ENCODE measurements at places on chromosomes 4 and X.
A peak's percentile ranks its signal among the peaks of the same experiment; 100 is the strongest.

DNA sequence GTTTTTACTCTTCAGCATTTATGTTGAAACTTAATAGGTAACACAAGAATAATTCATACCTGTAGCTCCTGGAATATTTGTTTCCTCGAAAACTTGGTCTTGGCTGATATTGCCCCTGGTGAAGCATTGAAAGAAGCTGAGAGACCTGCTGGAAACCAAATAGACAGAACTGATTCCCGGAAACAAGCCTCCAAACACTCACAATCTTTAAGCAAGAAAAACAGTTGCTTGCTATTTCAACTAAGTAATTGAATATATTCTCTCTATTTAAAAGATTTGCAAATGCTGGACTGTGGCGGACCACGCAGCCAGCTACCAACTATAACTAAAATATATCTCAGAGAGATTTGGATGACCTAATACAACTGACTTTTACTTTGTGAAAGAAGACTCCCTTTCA is 3.6 kb downstream of the PCDH18 start:
- peaks cover 35% of the 10 kb centered on the region for H3K4me1 ChIP-seq
- H3K4me3 ChIP-seq: peak overlapping the region; percentile 42
- no peaks in the 10 kb centered on the region for H3K36me3 ChIP-seq
- H3K27me3 ChIP-seq: no peaks in the 10 kb centered on the region

DNA sequence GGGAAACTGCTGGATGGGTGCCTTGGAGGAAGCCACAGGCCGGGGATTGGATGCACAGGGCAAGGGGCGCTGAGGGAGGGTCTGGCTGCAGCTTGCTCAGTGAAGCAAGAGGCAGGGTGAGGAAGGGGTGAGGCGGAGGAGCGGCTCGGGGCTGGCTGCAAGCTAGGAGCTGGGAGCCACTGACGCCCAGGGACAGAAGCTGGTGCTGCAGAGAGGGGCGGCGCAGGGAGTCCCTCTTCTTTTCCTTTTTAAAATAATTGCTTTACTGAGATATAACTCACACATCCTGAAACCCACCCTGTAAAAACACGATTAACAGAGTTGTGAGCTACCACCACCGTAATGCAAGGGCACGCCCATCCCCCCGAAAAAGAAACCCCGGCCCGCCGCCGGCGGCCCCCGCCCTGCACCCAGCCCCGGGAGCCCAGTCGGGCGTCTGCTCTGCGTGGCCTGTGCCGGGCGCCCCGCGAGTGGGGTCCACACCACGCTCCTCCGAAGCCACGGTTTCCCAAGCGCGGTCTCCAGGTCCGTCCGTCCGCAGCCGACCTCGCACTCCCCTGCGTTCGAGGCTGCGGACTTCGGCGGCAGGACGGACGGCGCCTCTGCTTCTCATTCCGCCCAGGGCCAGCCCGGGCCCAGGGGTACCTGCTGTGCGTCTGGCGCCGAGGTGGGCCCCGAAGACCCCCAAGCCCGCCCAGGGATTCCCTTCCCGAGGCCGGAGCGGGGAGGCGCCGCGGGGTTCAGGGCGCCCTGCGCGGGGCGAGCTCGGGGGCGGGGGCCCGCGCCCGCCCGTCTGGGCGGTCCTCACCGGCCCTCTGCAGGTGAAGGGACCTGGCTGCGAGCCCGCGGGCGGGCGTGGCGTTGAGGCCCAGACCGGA is 866 bp upstream of the UVSSA start:
- H3K4me3 ChIP-seq: peak overlapping the region; percentile 74
- no peaks in the 10 kb centered on the region for H3K27me3 ChIP-seq
- no peak for DNase-seq

DNA sequence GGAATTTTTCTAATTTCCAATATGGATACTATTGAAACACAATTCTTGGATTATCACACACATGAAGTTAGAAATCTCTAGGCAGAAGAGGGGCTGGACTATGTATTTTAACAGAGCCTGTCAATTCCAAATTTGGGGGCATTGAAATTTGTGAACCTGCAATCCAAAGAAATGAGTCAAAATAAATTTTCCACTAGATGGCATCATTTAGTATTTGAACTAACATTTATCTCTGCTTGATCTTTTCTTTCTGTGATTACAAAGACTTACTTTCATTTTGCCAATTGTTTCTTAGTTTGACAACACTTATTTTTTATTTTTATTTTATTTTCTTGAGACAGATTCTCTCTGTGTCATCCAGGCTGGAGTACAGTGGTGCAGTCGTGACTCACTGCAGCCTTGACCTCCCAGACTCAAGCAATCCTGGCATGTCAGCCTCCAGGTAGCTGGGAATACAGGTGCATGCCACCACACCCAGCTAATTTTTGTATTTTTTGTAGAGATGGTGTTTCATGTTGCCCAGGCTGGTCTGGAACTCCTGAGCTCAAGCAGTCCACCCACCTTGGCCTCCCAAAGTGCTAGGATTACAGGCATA is 2.7 kb upstream of the PYURF start:
- no peak overlapping the region for H3K4me3 ChIP-seq
- peaks cover under 1% of the 10 kb centered on the region for H3K36me3 ChIP-seq
- peaks cover 26% of the 10 kb centered on the region for H3K4me1 ChIP-seq
- no peaks in the 10 kb centered on the region for H3K27me3 ChIP-seq

DNA sequence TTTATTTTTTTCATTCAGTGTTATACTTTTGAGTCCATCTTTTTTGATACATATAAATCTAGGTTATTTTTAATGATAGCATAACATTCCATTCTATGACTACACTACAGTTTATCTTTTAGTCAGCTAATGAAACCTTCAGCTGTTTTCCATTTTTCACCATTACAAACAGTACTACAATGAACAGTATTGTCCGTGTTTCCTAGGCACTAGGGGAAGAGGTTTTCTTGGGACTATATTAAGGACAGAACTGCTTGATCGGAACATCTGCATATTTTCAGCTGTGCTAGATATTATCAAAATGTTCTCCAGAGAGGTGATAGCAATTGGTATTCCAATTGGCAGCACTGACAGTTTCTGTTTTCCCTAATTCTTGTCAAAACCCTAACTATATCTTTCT is 44.3 kb upstream of the HCCS start:
- H3K36me3 ChIP-seq: no peaks in the 10 kb centered on the region
- no peak for DNase-seq
- no peak overlapping the region for H3K27ac ChIP-seq
- no peak overlapping the region for H3K4me3 ChIP-seq
- H3K27me3 ChIP-seq: no peaks in the 10 kb centered on the region
- no peaks in the 10 kb centered on the region for H3K4me1 ChIP-seq

DNA sequence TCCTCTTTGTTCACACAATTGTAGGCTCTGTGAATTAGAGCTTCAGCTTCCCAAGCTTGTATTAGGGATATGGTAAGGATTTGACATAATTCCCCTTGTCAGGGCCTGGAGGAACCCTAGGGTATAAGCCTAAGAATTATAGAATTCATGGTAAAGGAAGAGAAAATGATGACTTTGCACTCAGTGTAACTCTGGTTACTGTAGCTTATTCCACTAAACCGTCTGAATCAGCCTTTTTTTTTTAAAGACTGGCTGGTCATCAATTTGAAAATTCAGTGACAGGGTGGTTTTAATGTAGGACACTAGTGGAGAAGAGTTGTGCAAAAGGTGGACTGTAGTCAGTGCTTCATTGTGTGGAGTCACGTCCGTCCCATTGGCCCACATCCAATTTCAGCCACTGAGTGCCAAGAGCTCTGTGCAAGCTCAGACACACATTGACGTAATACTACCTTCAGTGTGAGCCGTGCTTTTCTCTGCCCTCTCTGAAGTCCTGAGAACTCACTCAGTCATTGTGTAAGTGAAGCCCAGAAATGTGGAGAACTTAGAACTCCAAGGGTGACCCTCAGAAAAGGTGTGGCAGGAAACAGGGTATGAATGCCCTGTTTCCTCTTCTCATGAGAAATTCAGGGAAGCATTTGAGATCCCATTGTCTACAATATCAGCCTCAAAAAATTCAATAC is 449.8 kb downstream of the C4orf33 start:
- no peak overlapping the region for H3K4me3 ChIP-seq
- no peaks in the 10 kb centered on the region for H3K36me3 ChIP-seq
- DNase-seq: peak; percentile 36
- no peaks in the 10 kb centered on the region for H3K27me3 ChIP-seq
- no peak overlapping the region for H3K27ac ChIP-seq
- no peaks in the 10 kb centered on the region for H3K4me1 ChIP-seq

DNA sequence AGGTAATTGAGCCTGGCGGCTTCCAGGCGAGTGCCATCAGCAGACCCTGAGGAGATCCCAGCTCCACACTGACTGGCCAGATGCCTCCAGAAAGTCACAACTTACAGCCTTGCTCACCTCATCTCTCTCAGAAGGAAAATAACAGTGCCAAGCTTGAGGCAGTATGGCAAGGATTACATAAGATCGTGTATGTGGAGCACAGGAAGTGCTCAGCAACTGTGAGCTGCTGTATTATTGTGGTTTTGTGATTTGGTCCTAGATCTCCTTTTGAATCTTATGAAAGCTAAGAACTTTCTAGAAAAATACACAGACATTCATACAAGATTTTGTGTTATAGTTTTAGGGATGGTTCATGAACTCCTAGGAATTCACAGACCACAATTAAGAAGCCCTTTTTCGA is 14.0 kb downstream of the RASL11B start:
- no peak overlapping the region for H3K4me3 ChIP-seq
- no peak overlapping the region for H3K27ac ChIP-seq

DNA sequence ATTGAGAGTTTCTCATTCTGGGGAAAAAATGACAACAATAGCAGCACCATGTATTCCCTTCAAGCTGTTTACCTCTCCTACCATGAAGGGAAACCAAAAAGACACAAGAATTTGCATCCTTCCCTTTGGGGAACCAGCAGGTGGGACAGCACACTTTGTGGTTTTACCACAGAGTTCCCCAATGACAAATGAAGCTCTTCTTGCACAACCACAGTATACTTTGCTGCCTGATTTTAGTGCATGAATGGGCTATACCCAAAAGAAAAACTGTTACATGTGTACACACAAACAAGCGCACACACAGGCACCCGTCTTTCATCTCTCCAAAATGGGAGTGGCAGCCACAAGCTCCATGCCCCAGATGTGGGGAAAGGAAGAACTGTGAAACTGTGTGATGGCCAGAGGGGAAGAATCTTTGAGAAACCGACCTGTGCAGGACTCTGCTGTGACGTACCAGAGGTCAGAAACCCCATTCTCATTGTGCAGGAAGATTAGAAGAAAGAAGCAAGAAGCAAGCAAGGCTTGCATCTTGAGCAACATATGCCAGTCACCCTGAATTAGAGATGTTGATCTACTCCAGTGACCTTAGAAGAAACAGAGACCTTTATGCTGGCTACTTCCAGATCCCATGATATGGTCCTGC is 2.7 kb upstream of the MAML3 start:
- H3K27ac ChIP-seq: no peak overlapping the region
- no peak for DNase-seq
- no peaks in the 10 kb centered on the region for H3K36me3 ChIP-seq
- no peaks in the 10 kb centered on the region for H3K4me1 ChIP-seq
- H3K27me3 ChIP-seq: no peaks in the 10 kb centered on the region
- no peak overlapping the region for H3K4me3 ChIP-seq

- H3K27me3 ChIP-seq: no peaks in the 10 kb centered on the region
- H3K27ac ChIP-seq: no peak overlapping the region
- no peaks in the 10 kb centered on the region for H3K36me3 ChIP-seq
- H3K4me1 ChIP-seq: no peaks in the 10 kb centered on the region
These were observed 81.5 kb upstream of the F9 start for GRCh38 chrX:139448996-139449395.

GRCh38 chr4:8653326-8654000 is 60.9 kb downstream of the CPZ start:
- DNase-seq: no peak
- H3K27me3 ChIP-seq: no peaks in the 10 kb centered on the region
- no peak overlapping the region for H3K4me3 ChIP-seq
- no peak overlapping the region for H3K27ac ChIP-seq

DNA sequence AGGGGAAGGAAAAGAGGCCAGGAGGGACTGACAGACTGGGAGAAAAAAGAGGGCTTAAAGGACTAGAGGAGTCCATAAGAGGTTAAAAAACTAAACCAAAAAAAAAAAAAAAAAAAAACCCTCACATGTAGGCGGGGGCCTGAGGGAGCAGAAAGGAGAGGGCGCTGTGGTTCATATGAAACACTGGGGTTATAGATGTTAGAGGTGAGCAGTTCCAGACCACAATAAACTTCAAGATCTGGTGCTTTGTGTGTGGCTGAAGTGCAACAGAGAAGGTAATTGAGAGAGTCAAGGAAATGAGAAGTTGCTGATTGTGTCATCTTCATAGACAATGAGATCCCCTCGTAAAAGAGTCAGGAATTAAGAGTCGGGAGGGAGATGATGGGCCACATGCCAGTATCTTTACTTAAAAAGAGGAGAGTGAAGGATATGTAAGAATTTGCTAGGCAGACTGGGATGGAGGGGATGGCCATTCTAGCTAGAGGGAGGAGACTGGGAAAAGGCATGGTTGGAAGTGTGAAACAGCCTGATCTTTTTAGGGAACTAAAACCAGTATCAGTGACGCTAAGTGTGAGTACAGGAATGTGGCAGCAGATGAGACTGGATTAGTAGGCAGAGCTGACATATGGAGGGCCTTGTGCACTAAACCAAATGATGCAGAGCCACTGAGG is 18.4 kb upstream of the OGT start:
- no peak for DNase-seq
- no peaks in the 10 kb centered on the region for H3K36me3 ChIP-seq
- no peaks in the 10 kb centered on the region for H3K27me3 ChIP-seq
- H3K27ac ChIP-seq: no peak overlapping the region
- no peak overlapping the region for H3K4me3 ChIP-seq

DNA sequence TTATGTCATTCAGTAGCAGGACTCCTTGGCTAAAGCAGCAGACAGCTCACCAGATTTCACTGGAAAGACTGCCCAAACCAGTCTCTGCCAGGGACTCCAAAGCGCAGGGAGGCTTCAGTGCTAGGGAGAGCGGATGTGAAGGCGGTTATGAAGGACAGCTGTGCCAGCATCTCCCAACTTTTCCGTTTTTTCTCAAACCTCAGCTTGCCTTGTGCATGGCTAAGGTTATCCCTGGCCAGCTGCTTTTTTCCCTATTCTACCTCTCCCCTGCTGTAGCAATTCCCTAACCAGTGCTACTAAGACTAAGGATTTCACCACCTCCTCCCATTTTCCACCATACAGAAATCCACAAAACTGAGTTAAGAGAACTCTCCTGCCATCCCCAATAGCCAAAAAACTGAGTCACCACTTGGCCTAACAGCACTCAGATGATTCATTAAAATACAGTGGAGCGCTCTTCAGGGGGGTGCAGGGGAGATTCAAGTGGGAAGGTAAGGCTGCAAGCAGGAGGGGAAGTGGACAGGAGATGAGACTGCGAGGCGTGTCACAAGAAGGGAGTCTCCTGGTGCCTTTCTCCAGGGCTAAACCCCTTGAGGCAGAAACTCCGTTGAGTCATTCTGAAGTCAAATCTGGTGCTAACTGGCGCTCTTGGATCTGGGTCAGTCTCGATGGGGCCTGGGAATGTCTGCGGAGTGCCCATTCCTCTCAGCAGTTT is 90.7 kb downstream of the PALLD start:
- no peak overlapping the region for H3K27ac ChIP-seq
- no peak overlapping the region for H3K4me3 ChIP-seq
- no peaks in the 10 kb centered on the region for H3K27me3 ChIP-seq
- H3K36me3 ChIP-seq: no peaks in the 10 kb centered on the region
- peak; percentile 9 for DNase-seq

DNA sequence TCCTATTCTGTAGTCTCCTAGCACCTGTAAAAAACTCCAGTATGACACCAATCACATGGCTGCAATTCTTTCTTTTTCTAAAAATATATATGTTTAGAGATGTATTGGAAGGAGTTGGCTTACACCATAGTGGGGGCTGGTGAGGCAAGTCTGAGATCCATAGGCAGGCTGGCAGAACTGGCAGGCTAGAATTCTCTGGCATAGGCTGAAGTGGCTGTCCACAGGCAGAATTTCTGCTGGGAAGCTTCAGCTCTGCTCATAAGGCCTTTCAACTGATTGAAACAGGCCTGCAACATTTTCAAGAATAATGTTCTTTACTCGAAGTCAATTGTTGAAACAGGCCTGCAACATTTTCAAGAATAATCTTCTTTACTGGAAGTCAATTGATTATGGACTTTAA is 37.0 kb downstream of the FGF2 start:
- H3K27ac ChIP-seq: no peak overlapping the region
- no peaks in the 10 kb centered on the region for H3K36me3 ChIP-seq
- no peaks in the 10 kb centered on the region for H3K4me1 ChIP-seq

All from tibial nerve (tissue), 4 donors.